Inflammatory macrophage treated with lipopolysaccharide for 1 hour (primary cell): ENCODE measurements at places on chromosomes 2 and 18.

DNA sequence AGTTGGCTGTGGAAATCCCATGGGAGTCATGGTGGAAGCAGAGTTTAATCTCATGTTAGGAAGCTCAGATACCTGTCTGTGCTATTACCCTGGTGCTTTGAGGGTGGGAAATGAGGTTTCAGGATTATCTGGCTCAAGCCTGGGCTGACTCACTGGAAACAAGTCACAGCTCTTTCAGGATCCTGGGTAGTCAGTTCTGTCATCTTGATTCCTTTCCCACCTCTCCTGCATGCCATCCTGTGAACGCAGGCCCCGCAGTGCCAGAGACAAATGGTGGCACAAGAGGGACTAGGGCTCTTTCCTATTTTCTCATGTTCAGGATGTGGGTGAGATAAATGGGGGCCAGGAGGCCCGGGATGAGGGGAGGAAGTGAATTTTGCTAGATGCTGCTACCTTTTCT is 3.7 kb upstream of the FAM136A start:
- DNase-seq: no peak

GRCh38 chr2:108594132-108594981 is 60.1 kb downstream of the LIMS1 start:
- peak; percentile 91 for DNase-seq

DNA sequence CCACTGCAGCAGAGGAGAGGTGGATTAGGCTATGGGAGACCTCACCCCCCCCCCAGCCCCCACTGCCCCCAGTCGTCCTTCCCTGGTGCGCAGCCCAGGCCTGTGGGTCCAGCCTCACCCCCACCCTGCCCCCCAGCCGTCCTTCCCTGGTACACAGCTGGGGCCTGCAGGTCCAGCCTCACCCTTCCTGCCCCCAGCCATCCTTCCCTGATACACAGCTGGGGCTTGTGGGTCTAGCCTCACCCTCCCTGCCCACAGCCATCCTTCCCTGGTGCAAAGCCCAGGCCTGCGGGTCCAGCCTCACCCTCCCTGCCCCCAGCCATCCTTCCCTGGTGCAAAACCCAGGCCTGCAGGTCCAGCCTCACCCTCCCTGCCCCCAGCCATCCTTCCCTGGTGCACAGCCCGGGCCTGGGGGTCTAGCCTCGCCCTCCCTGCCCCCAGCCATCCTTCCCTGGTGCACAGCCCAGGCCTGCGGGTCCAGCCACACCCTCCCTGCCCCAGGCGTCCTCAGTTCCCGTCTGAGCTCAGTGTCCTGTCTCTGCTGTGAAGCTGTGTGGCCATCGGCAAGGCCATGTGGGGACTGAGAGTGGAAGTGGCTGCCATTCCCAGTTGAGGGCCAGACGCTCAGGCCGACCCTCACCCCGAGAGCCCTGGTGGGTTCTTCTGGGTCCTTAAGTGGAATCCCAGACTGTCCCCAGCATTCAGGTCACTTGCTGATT is 86.8 kb upstream of the SNTG2 start:
- no peak for DNase-seq

DNA sequence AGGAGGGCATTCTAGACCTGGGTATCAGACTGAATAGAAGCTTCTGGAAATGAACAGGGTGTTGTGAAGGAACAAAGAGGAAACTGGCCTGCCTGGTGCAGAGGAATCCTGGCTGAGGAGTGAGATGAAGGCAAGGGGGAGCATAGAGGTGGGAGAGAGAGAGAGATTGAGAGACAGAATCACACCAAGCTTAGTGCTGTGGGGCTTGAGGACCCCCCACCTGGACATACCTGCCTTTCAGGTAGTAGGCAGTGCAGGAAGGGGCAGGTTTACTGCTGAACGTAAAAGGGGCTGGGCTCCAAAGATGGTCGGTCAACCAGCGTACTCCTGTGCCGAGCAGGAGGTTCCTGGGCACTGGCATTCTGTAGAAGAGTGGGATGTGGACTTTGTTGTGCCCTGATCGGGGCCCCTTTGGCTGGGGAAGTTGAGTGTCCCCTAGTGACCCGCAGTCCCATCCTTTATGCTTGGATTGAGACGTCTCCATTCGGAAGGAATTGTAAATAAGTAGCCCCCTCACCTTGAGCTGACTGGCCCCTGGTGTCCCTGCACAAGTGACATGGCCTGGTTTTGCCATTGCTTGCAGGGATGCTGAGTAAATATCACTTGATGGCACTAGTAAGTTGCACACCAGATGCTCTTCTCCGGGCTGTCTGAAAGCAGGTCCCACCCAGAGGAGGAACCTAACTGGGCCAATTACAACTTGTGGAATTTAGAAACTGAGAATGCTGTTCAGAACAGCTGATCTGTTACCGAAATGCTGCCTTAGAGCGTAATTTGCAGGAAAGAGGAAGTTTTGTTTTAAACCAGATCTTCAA is 1.4 kb downstream of the UBE2F start:
- peak; percentile 93 for DNase-seq

GRCh38 chr2:40997362-40997761 is 545.5 kb upstream of the SLC8A1 start:
- DNase-seq: no peak

DNA sequence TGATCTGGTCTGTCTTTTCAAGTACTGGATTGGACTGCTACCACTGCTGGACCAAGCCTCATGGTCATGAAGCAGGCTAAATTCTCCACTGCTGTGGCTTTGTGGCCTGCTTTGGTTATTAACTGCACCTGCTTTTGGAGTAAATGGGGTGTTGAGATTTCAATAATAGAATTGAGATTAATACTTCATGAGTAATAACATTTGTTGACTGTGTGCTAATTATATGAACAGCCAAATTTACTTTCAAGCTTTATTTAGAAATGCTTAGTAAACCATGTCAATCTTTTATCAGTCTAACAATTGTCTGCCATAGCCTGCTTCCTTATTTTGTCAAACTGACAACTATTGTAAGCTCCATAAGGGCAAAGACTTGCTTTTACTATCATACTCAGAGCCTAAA is 27.4 kb upstream of the MTIF2 start:
- DNase-seq: no peak

DNA sequence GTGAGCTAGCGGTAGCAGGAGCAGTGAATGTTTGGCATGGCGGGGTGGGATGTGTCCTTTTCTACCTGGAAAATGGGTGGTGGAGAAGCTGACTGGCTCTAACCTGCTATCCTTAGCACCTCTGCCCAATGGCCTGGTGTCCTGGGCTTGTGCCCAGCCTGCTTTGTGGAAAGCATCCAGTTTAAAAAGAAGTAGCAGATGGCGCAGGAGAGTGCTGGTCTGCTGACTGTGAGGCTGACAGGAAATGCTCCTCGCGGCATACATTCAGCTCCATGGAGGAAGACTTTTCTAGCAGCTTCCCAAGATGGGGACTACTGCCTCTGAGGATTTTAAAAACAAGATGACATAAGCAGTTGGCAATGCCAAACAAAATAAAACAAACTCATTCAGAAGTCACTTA is 56.2 kb upstream of the LYPD6B start:
- DNase-seq: no peak

DNA sequence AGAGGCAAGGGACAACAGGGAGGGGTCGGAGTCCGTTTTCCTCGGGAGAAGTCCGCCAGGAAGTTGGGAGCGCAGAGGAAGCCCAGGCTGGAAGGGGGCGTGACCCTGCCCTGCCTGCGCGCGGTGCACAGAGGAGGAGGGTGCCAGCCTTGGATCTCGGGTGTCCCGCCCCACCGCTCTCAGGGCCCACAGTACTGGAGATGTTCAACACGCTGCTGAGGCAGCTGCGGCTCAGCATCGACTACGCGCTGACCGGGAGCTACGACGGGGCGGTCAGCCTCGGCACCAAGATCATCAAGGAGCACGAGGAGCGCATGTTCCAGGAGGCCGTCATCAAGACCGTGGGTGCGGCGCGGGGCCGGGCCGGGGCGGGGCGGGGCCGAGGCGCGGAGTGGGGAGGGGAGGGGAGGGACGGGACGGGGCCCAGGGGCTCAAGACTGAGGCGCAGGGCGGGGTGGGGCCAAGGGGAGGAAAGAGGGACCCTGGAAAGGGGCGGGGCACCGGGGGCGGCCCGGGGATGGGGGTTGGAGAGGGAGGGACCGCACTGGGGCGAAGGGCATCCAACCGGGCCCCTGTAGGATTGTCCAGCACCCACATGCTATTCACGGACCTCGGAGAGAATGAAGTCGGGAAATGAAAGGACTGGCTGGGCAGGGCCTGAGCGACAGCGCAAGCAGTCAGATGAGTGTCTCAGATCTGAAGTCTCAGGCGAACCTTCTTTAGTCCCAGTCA is 36.6 kb downstream of the POMC start:
- no peak for DNase-seq

GRCh38 chr2:28981016-28981441 is at the start of gene TOGARAM2:
TOGARAM2 (plus strand) TSS chr2:28981298; CDS start chr2:28994835, 13,537 bp downstream.
- no peak for DNase-seq

DNA sequence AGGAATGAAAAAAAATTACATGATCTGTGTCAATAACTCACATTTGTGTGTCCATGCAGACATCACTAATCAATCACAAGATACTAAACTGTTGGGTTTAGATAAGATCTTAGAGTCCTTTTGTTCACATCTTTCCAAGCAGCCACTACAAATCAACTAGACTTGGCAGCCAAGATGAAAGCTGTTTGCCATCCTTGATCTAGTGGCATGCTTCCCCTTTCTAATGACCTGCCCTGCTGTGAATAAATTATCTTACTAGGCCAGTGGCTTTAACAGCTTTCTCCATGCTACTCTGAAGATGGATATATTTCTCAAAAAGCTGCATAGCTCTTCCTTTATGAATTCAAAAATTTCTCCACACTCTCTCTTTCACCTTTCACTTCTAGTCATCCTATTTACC is 1338.0 kb upstream of the ACVR2A start:
- DNase-seq: no peak

DNA sequence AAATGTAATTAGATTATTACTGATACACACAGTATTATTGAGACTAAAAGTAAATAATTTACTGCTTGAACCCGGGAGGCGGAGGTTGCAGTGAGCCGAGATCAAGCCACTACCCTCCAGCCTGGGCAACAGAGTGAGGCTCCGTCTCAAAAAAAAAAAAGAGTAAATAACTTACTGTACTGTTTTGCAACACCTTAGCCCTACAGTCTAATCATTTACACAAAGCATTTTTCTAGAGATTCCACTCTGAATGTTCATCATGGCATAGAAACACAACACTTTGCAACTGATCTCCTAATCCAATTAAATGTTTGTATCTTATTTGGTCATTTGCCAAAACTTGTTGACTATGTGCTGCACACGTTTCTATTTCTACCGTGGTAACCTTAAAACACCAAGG is 23.4 kb upstream of the RMP24 start:
- no peak for DNase-seq

DNA sequence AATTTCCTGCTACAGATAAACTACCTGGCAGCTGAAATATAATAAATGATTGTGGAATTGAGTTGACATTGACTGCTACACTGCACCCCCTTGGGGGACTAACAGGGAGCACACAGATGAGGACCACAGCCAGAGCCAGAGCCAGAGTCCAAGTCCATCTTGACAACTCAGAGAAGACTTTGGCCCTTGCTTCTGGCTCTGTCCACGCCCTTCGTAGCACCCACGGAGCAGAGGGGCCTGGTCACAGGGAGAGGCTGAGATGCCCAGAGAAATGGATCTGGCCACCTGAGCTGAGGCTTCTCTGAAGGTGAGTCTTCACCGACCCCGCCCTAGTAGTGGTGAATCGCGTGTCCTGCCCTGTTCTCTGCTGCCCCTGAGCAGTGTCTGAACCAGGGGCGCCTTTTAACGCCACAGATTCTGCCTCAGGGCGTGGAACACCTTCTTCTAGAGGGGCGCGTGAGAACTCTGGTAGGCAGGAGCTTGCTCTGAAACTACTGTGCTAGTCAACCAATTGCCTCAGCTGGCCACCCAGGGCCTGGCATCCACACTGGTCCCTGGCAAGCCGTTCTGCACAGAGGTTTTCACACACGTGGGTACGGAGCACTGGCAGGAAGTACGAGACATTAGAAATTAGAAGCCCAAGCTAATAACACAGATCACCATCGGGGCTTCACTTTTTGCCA is 35.7 kb upstream of the MAT2A start:
- no peak for DNase-seq

GRCh38 chr2:147589127-147589526 is 255.7 kb upstream of the ACVR2A start:
- DNase-seq: no peak

GRCh38 chr2:43341959-43342757 is 115.8 kb upstream of the ZFP36L2 start:
- no peak for DNase-seq

- DNase-seq: no peak
These were observed 165.7 kb upstream of the RAB12 start for GRCh38 chr18:8443505-8443904.

- DNase-seq: no peak
These were observed 144.8 kb upstream of the GULP1 start for GRCh38 chr2:188146888-188147287.

GRCh38 chr2:217922101-217923006 is 80.4 kb downstream of the TNS1 start:
- no peak for DNase-seq

DNA sequence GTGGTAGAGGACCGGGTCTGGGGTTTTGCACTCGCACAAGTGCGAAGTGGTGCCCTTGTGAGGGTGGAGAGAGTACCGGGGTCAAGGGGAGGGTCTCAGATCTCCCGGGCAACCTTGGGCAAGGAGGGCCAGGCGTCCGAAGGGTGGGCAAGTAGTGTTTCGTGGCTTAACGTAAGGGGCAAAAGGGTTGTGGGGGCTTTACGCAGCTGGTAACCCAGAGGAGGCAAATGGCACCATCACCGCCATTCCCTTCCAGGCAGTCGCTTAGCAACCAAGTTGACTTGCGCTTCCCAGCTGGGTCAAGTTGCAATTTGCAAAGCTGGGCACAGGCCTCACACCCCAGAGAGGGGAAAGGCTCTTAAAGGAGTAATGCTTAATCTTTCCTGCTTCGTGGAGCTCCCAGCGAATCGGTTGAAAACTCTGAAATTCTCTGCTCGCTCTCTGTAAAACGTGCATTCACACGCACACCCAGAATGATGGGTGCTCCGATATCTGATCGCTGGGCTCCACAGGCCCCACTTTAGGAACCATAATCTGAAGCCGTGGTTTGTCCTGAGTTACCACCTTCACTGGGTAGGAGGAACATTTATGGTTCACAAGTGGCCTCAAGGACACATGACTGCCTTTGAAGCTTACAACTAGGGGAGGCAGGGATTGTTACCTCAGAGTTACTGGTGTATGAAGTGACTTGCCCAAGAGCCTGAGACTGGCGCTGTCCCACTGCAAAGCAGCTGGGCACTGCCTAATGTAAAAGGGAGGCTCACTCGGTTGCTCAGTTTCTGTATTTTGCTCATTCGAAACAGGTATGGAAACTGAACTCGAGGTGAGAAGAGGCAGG is 127.9 kb downstream of the UXS1 start:
- DNase-seq: no peak

DNA sequence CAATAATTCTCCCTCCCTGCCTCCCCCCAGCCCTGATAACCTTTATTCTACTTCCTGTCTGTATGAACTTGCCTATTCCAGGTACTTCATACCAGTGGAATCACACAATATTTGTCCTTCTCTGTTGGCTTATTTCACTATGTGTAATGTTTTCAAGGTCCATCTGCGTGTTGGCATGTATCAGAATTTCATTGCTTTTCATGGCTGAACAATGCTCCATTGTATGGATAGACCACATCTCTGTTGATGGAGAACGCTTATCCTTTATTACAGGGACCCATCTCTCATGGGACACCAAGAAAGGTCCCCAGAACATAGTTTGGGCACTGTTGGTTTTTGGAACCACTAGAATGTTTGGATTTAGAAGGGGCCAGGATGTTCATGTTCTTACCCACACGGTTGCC is 40.2 kb downstream of the ATOH8 start:
- no peak for DNase-seq
